ENCODE measurements at places on chromosomes 2 and 18. TPM values are rescaled to one million over a fixed set of nuclear protein-coding genes. Genes with fewer than 3 reads are reported as not detected.

- H3K27ac ChIP-seq: no peak overlapping the region
- no peak for DNase-seq
- H3K36me3 ChIP-seq: peaks cover 53% of the 10 kb centered on the region
- peaks cover 6% of the 10 kb centered on the region for H3K4me1 ChIP-seq
- no peaks in the 10 kb centered on the region for H3K27me3 ChIP-seq
- no peak overlapping the region for H3K4me3 ChIP-seq
Observed at GRCh38 chr2:11790228-11790627, 43.8 kb downstream of the LPIN1 start.

GRCh38 chr2:215830304-215830703 is 183.0 kb downstream of the MREG start:
- H3K27ac ChIP-seq: no peak overlapping the region
- no peak for DNase-seq
- H3K36me3 ChIP-seq: no peaks in the 10 kb centered on the region

- DNase-seq: no peak
- H3K36me3 ChIP-seq: 0 out of 2 replicates have a peak, but pooled peaks cover 2% of the 10 kb centered on the region
- peaks cover 10% of the 10 kb centered on the region for H3K4me1 ChIP-seq
- H3K27ac ChIP-seq: no peak overlapping the region
Observed at GRCh38 chr18:49344096-49344495, 116.3 kb downstream of the DYM start.

DNA sequence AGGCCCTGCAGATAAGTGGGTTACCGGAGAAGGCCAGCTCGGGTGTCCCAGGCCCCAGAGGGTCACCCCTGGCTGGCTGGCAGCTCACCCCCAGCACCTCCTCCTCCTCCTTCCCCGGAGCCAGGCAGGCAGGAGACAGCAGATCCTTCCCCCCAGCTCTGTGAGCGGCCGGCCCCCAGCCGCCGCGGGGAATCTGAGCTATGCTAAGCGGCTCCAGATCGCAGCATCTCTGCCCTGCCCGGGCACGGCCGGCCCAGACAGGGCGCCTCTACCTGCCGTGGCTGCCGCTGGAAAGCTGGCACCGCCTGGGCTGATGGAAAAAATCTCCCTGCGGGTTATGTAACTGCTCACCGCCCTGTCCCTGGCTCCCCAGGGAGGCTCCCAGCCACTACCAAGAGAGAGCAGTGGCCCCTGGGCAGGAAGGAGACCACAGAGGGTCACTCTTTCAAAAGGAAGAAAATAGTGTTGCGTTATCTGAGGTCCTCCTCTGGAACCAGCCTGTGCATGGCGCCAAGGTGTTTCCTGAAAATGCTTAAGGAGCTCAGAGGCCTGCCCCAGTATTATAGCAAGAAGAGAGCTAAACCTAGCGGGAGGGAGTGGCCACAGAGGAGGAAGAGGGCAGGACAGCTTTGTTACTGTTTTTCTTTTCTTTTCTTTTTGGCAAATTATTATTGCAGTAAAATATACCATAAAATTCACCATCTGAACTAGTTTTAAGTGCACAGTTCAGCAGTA is 179.0 kb downstream of the SMAD7 start:
- no peak overlapping the region for H3K27ac ChIP-seq
- 0 out of 2 replicates have a peak, but pooled peaks cover 2% of the 10 kb centered on the region for H3K4me1 ChIP-seq
- no peaks in the 10 kb centered on the region for H3K27me3 ChIP-seq

DNA sequence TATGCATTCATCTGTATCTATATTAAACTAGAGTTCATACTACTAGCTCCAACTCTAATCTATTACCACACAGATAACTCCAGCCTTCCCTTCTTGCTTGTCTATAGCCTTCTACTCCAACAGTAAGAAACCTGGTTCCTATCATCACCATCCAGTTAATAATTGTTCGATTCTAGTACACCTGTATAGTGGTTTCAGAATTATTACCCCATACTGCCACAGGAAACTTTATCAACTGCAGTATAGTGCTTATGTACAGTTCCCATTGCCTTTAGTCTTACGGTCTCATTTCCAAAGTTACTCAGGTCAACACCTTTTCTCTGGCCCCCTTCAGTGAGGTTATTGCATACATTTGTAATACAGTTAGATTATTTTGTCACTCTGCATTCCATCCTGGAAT is 14.5 kb downstream of the METTL8 start:
- no peak overlapping the region for H3K4me3 ChIP-seq
- DNase-seq: no peak
- no peak overlapping the region for H3K27ac ChIP-seq
- H3K36me3 ChIP-seq: no peaks in the 10 kb centered on the region
- no peaks in the 10 kb centered on the region for H3K27me3 ChIP-seq
- no peaks in the 10 kb centered on the region for H3K4me1 ChIP-seq

DNA sequence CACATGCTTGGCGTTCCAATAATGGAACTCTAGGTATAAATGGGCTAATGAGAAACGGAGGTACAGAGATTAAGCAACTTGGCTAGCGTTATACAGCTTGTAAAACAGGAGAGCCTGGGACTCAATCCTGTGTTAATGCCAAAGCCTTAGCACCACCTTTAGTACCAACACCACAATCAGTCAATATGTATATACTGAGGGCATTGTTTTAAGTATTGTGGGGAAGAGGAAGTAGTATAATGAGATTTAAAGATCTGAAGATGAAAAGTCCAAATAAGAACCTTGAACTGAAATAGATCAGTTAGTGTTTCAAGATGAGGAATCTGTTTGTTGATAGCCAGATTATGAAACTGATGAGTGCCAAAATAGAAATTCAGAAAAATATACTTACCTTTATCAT is 8.1 kb downstream of the MARS2 start:
- H3K4me3 ChIP-seq: no peak overlapping the region
- H3K27me3 ChIP-seq: no peaks in the 10 kb centered on the region
- no peak overlapping the region for H3K27ac ChIP-seq
- no peaks in the 10 kb centered on the region for H3K36me3 ChIP-seq
- peaks cover 2% of the 10 kb centered on the region for H3K4me1 ChIP-seq
- no peak for DNase-seq

GRCh38 chr2:18245375-18245774 is 315.1 kb downstream of the RDH14 start:
- H3K36me3 ChIP-seq: no peaks in the 10 kb centered on the region
- no peak for DNase-seq
- no peak overlapping the region for H3K27ac ChIP-seq
- H3K4me1 ChIP-seq: no peaks in the 10 kb centered on the region
- H3K4me3 ChIP-seq: no peak overlapping the region
- no peaks in the 10 kb centered on the region for H3K27me3 ChIP-seq

- no peak for DNase-seq
- H3K4me1 ChIP-seq: no peaks in the 10 kb centered on the region
- H3K4me3 ChIP-seq: no peak overlapping the region
- no peaks in the 10 kb centered on the region for H3K36me3 ChIP-seq
- H3K27ac ChIP-seq: no peak overlapping the region
- H3K27me3 ChIP-seq: no peaks in the 10 kb centered on the region
Observed at GRCh38 chr2:220356076-220356475, 728.6 kb downstream of the SLC4A3 start.

- DNase-seq: no peak
- no peaks in the 10 kb centered on the region for H3K27me3 ChIP-seq
- peaks cover 7% of the 10 kb centered on the region for H3K4me1 ChIP-seq
- no peaks in the 10 kb centered on the region for H3K36me3 ChIP-seq
Observed at GRCh38 chr2:158529379-158530259, 72.9 kb downstream of the PKP4 start.

DNA sequence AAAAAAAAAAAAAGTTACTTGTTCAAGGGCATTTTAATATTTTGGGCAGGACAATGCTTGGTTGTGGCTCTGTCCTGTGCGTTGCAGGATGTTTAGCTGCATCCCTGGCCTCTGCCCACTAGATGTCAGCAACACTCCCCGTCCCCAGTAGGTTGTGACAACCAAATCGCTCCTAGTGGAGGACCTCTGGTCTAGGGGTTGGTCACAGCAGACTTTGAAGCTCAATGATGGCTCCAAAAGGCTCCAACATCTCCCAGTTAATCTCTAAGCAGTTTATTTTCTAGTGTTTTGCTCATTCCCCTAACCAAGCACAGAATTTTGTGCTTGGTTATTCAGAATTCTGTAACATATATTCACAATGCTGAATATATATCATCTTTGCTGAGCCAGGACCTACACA is 67.0 kb downstream of the CHRNA1 start:
- no peaks in the 10 kb centered on the region for H3K4me1 ChIP-seq
- peak; percentile 80 for DNase-seq

GRCh38 chr2:80700961-80701360 is 396.4 kb upstream of the LRRTM1 start:
- no peak overlapping the region for H3K27ac ChIP-seq
- no peak overlapping the region for H3K4me3 ChIP-seq
- no peaks in the 10 kb centered on the region for H3K4me1 ChIP-seq
- DNase-seq: no peak
- H3K27me3 ChIP-seq: no peaks in the 10 kb centered on the region

DNA sequence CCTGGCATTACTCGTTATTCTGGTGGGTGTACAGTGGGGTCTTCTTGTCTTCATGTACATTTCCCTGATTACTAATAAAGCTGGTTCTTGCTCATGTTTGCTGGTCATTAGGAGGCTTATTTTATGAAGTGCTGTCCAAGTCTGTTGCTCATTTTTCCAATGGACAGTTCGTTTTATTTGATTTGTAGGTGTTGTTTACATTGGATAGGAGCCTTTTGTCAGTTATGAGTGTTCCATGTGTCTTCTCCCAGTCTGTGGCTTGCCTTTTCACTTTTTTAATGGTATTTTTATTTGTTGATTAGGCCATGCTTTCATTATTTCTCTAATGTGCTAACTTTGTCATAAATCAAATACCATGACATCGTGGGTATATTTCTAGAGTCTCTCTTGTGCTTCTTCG is 51.9 kb downstream of the CEP192 start:
- H3K4me3 ChIP-seq: no peak overlapping the region
- DNase-seq: no peak
- no peaks in the 10 kb centered on the region for H3K4me1 ChIP-seq
- peaks cover 72% of the 10 kb centered on the region for H3K36me3 ChIP-seq
- no peak overlapping the region for H3K27ac ChIP-seq

- H3K36me3 ChIP-seq: no peaks in the 10 kb centered on the region
- no peaks in the 10 kb centered on the region for H3K4me1 ChIP-seq
- no peak overlapping the region for H3K27ac ChIP-seq
- no peaks in the 10 kb centered on the region for H3K27me3 ChIP-seq
- no peak overlapping the region for H3K4me3 ChIP-seq
- no peak for DNase-seq
Observed at GRCh38 chr2:196229013-196229412, 57.6 kb upstream of the STK17B start.

DNA sequence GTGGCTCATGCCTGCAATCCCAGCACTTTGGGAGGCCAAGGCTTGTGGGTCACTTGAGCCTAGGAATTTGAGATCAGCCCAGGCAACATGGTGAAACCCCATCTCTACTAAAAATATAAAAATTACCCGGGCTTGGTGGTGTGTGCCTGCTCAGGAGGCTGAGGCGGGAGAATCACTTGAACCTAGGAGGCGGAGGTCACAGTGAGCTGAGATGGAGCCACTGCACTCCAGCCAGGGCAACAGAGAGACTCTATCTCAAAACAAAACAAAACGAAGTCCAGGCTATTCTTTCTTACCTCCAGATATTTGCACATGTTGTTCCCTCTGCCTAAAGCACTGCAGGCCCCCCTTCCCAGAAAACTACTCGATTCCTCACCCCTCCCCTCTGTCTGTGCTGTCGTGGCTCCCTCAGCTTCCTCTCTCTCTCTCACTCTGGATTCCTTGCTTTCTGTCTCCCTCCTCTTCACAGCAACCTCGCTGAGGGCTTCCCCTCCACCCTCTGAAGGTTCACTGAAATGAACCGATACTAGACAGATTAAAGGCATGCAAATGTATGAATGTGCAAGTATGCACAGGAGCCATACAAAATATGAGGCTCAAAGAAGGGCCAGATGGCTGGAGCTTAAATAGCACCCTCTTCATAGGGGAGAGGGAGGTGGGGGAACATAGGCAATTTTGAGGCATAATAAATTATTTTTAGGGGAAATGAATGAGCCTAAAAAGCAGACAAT is 18.5 kb downstream of the TMEM177 start:
- H3K4me1 ChIP-seq: 0 out of 2 replicates have a peak, but pooled peaks cover 5% of the 10 kb centered on the region
- DNase-seq: no peak
- H3K27ac ChIP-seq: no peak overlapping the region
- no peak overlapping the region for H3K4me3 ChIP-seq
- H3K27me3 ChIP-seq: no peaks in the 10 kb centered on the region
- H3K36me3 ChIP-seq: no peaks in the 10 kb centered on the region

The TRIM43 gene
- 0.23 TPM for polyA plus RNA-seq

The TUBA3E gene
- polyA plus RNA-seq: not detected

The RGPD4 gene
- polyA plus RNA-seq: 0.02 TPM

The CTIF gene
- polyA plus RNA-seq: 47.2 TPM

The FBLN7 gene
- polyA plus RNA-seq: 4.4 TPM

The PIK3C3 gene
- 38.7 TPM for polyA plus RNA-seq
